Urinary bladder (tissue), 4 donors: ENCODE measurements at places on chromosomes 2 and 18.

GRCh38 chr2:188129677-188130076 lies 162.0 kb upstream of the GULP1 start:
- no peak for DNase-seq

DNA sequence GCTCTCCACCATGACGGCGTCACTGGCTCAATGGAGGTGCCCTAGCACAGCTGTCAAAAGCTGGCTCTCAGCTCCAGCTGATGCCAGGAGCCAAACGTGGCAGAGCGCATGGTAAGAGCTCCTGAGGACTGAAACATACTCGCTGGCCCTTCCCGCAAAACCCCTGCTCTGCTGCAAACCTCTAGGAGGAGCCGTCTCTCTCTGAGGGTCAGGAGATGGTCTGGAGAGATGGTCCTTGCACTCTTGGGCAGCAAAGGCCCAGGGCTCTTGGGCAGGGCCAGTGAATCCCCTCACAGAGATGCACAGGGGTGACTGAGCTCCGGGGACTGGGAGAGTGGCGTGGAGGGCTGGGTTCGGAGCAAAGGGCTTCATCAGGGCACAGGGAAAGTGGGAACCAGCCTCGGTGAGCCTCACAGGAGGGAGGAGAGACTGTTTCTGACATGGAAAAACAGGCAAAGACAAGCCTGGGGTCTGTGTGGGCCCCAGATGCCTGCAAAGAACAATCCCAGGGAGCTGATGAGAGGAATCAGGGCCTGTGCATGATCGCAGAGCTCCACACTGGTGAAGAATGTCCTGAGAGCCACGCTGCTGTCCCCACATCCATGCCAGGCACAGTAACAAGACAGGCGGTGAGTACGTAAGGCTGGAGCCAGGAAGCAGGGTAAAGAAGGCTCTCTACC lies 17.2 kb downstream of the SNORC start:
- DNase-seq, result no peak

DNA sequence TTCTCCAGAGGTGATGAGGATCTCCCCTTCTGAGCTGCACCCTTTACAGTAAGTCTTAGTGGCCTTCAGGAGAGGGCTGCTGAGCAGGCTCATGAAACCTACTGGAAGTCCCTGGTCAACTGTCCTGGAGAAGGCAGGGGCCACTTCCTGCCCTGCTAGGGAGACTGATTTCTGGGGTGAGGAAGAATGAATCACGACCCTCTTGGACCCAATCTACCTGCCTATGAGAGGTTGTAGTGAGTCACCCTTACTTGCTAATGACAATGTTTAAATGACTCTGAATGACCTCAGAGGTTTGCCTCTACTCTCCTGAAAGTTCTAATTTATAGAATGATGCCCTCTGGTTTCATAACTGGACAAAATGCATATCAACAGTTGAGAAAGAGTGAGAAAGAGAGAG lies 79.4 kb upstream of the FAM136A start:
- no peak for DNase-seq

DNA sequence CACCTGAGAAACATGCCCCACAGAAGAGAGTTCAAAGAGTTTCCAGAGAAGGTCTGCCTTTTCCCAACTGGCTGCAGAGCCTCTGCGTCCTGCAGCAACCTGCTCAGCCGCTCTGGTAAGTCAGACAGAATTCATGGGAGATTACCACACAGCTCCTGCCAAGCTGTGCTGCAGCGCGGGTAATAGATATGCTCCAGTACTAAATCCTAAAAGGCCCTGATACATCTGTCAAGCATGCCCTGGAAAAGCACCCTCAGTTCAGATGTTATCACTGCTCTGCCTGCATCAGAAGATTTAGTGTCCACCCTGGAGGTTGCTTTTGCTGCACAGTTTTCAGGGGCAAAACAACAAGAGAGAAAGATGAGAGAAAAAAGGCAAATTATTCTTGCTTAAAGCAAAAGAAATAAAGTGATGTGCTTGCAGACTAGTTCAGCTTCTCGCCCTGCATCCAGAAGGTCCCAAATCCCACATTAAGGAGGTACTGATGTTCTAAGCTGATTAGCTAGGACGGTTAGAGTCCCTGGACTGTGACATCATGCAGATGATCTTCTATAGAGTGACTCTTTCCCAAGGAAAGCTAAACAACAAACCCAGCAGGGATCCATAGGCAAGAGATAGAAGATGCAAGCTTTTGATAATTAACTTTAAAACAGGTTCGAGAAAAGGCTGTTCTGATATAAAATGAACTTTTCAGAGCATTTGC lies 488.6 kb downstream of the BCL11A start:
- no peak for DNase-seq

- no peak for DNase-seq
Observed at GRCh38 chr2:82879803-82880202, 1579.3 kb downstream of the SUCLG1 start.

GRCh38 chr2:20635675-20636584 lies 15.0 kb downstream of the HS1BP3 start:
- DNase-seq, result no peak

GRCh38 chr2:239475161-239476028 lies 74.6 kb upstream of the HDAC4 start:
- DNase-seq, result no peak

DNA sequence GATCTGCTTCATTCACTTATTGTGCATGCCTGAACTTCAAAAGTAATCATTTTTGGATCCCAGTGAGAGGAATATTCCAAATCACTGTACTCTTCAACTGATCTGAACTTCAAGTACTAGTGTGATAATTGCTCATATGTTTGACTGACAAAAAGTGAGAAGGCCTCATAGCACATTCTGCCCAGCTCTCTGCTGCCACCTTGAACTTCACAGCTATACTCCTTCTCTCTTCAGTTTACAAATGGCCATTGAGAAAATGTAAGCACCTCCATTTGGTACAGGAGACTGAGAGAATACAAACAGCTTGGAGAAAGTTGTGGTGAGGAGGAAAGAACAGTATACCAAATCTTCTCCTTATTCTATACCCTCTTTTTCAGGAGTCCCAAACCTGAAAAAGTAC lies 946.0 kb upstream of the CHAC2 start:
- DNase-seq, result no peak

- DNase-seq, result no peak
Observed at GRCh38 chr18:31064130-31064529, 21.6 kb upstream of the DSC3 start.

DNA sequence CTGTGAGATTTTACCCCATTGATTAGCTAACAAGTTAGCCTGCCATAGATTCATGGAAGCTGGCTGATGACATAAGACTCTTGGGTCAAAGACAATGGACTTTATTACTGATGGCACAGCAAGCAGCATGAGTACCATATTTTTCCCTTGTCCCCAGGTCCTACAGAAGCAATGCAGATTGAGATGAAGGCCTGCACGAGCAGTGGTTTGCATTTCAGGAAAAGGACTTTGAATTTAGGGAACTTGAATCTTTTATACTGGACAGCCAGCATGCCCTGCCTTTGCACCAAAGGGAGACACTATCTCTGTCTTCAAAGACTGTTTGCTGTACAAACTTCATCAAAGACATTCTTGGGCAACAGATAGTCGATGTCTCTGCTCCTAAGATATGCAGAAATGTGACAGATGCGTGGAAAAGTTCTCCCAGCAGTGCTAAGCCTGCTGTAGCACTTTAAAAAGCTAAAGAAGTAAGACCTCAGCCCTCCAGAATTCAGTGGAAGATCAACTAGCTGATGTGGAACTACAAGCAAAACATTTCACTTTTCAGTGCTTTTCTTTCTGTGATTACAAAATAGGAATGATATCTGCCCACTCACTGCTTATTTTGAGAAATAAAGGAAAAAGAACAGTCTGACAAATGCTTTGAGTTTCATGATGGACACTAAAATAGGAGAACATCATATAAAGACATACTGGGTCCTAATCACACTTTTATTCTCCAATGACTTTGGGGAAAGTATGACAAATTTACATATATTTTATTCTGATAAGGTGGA lies 44.4 kb upstream of the TANK start:
- DNase-seq, result no peak

DNA sequence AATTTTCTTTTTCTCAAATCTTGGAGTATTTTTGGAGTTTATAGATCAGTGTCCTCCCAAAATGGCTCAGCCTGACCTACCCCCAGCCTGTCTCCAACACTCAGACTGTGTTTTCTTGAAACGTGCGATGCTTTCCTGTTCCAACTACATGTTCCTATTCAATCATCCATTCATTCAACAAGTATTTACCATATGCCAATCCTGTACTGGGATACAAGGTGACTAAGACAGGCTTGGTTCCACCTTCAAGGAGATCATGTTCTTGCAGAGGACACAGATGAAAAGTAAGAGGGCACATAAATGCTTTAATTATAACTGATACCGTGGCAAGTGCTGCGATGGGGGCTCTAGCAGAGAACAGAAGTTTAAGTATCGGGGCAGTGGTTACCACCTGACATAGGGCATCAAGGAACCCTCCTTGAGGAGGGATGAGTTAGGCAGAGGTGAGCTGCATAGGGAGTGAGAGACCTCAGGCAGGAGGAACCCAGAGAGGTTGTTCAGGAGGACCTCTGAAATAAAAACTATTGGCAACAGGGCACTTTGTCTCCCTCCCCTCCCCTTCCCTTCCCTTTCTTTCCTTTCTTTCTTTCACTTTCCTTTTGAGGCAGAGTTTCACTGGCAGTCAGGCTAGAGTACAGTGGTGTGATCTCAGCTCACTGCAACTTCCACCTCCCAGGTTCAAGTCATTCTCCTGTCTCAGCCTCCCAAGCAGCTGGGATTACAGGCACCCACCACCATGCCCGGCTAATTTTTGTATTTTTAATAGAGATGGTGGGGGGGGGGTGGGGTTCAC lies 469.0 kb downstream of the EPHA4 start:
- DNase-seq, result no peak

DNA sequence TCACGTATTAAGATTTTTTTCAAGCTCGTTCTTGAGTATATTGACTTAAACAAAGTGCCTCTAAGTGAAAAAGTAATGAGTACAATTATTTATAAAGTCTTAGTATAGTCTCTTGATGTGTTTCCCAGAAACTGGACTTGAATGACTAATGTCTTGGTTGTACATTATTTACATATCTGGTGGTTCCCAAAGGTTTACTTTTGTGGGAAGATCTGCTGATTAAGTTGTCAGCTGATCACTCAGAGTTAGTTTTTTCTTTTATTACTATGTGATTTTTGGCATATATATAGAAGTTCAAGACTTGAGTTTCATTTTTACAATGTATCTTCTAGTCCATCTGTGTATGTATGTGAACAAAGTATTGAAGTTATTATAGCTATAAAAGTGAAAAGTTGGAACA lies 29.5 kb downstream of the RNF144A start:
- DNase-seq, result no peak

DNA sequence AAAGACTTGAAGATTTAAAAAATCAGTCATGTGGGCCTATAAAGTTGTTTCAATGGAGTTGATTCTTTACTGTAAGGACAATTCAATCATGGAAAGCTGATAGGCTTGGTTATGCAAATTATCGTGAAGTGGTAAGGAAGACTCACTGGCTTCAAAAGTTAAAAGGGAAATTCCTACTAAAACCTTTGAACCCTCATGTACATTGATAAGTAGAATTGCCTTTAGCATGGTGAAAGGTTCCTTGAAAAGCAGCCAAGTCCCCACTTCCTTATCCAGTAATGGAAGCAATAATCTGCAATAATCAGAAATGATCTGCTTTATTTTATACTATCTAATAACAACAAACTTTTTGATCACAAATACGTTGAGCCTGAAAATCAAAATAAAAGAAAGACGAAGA lies 14.4 kb upstream of the CCL20 start:
- no peak for DNase-seq

- DNase-seq, result no peak
Observed at GRCh38 chr2:180061085-180061484, 54.0 kb upstream of the CWC22 start.
